ENCODE measurements at places on chromosomes 12 and 14.

- DNase-seq, result no peak
These were observed 147.7 kb downstream of the KIF26A start for GRCh38 chr14:104286086-104286485.

GRCh38 chr12:76032043-76032981, 736 bp upstream of the PHLDA1 start:
- peak; percentile 67 for DNase-seq

- DNase-seq, result no peak
These were observed 45.6 kb downstream of the EFCAB11 start for GRCh38 chr14:89908712-89909450.

DNA sequence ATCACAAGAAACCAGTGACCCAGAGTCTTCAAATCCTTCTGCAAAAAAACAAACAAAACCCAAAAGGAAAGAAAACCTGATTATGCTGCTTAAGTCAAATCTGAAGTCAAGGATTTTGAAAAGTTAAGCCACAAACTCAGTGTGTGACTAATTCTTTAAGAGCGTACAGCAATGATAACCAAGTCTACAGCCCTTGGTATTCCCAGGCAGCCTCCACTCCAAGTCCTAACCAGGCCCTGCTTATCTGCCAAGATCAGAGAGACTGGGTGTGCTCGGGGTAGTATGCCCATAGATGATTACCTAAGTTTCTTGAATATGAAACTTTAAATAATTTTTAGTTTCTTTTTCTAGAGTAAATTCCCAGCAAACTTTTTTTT, 13.1 kb downstream of the PGAM5 start:
- no peak for DNase-seq

DNA sequence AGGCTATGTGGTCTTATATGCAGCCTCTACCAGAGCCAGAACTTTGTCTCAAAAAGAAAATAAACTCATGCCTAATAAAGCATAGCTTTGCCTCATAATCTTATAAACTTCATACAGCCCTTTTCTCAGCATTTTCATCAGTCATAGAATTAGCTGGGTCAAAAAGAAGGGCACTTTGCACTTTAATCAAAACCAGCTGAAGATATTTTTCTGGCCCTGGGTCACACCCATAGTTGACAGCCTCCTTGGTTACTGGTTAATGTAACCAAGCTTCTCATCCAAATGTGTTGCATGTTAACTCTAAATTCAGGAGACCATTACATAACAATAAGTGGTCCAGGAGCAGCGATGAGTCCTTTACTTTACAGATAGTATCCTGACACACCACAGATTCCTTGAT, 558.2 kb downstream of the FLRT2 start:
- DNase-seq, result no peak

DNA sequence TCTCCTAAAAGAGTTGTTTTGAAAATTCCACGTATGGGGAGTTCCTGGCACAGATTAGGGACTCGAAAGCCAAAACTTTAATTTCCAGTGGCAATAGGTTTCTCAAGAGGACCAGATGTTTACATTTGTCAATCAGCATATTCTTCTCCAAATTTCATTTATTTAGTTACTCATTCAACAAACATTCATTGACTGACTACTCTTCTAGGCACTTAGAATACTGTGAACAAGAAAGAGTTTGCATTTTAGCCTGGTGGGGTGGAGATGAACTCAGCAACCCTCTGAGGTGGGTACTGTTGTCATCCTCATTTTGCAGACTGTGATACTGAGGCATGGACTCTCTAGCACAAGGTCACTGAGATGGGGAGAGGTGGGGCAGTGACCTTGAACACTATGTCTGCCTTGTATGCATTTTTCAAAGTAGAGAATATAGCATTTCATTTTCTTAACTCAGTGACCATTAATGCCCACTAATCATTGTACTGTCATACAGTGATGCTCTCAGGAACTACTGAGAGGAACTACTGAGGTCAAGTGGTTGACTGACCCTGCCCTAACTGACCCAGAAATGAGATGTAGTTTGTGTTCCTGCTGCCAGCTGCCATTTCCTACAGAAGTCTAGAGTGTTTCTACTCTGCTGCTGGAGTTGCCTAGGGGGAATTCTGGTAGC, 2.2 kb downstream of the L3HYPDH start:
- DNase-seq, result no peak

- no peak for DNase-seq
These were observed 450.3 kb downstream of the CCDC91 start for GRCh38 chr12:28640519-28640918.

DNA sequence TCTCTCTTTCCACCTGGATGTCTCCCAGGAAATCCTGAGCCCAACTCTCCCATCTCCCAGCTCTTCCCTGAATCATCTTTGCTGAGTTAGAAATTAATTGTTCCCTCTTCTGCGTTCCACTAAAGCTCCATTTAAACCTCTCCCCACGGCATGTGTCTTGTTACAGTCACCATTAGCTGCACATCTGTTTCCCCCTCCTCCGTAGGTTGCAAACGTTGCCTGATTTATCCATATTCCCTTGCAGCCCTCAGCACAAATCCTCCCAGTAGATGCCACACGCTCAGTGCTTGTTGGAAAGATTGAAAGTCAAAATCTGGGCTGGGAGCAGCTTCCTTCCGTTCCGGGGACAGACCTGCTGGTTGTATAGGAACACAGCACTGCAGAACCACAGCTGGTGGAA, 90.4 kb downstream of the SLC24A4 start:
- DNase-seq, result no peak

DNA sequence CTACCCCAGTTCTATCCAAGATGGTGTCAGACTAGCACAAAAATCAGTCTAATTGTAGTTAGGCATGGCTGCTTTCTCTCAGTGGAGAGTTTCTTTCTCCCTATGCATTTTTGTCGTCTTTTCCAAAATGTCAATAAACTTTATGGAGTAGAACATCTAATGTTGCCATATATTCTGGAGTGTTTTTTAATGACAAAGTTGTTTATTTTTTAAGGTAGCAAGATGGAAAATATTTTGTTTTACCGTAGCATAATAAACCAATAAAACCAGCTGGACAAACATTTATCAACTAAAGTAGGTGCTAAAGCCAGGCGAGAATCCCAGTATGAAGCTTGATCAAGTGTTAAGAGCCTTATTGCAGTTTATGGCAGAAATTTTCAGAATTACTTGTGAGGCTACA, 146.3 kb downstream of the TMTC2 start:
- no peak for DNase-seq

DNA sequence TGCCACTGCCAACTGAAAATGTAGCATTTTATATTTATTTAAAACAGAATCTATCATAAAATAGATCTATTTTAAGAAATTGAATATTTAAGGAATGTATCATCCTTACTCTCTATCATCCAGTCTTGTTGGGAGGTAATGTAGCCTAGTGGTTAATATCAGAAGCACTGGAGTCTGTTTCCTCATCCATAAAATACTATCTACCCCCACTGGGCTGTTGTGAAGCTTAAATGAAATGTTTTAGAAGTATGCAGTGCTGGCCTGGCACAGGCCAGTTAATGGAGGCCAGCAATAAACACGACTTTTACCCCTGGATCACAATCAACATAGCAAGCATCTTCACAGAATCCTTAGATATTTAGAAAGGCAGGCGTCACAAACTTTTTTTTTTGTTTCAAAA, 188.0 kb downstream of the CAND1 start:
- DNase-seq, result no peak

- no peak for DNase-seq
These were observed 649.8 kb downstream of the RPS29 start for GRCh38 chr14:48936362-48936761.

DNA sequence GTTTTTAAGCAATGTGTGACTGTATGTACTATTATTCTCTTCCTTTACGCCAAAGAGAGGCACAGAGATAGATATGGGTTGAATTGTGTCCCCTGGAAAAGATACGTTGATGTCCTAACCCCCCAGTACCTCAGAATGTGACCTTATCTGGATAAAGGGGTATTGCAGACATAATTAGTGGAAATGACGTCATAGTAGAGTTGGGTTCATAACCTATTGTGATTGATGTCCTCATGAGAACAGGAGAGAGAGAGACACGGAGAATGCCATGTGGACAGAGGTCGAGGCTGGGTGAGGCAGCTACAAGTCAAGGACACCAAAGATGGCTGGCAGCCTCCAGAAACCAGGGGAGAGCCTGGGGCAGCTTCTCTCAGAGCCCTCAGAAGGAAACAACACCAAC, 376.3 kb downstream of the FUT8 start:
- no peak for DNase-seq

DNA sequence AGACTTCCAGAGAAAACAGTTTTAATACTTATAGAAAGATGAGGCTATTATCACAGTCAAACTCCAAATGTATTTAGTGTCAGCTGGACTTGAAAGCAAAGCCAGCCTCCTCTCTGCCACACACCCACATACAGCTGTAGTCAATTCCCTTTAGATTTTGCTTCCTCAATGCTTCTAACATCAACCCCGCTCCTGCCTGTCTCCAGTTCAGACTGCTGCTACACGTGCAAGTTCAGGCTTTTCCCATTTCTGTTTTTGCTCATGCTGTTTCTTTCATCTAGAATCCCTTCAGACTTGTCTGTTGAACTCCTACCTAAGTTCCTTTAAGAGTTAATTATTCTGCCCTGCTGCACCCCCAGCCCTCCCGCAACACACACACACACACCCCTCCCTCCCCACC, 380.0 kb downstream of the KCNH5 start:
- no peak for DNase-seq

DNA sequence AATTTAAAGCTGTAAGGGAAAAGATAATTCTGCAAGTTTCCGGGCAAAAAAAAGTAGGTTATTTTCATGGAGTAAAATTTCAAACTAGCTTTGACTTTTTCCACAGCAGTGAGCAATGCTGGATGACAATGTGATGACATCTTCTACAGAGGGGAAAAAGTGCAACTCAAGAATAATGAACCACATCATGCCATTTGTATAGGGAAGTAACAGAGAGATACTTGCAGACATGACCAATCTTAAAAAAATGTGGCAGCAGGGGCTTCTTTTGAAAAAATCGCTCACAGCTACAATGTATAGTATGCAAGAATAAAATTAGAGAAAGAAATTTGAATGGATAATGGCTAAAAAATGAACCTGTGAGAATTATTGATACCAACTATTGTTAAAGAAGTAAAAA, 115.5 kb downstream of the DHRS2 start:
- no peak for DNase-seq

- no peak for DNase-seq
These were observed 13.3 kb upstream of the VRK1 start for GRCh38 chr14:96783915-96784224.
